ENCODE measurements at places on chromosomes 7 and 10. TPM values are rescaled to one million over a fixed set of nuclear protein-coding genes. Genes with fewer than 3 reads are reported as not detected.

- DNase-seq: no peak
Measured at GRCh38 chr7:36208997-36209813, 56.2 kb downstream of the EEPD1 start.

GRCh38 chr10:104036069-104036384 lies 49.7 kb downstream of the COL17A1 start:
- DNase-seq: no peak

GRCh38 chr10:77552252-77552651 lies 85.4 kb downstream of the KCNMA1 start:
- no peak for DNase-seq

GRCh38 chr7:24975644-24976260 lies 4.2 kb downstream of the OSBPL3 start:
- DNase-seq: no peak

The SOSTDC1 gene
- total RNA-seq: 5.9 TPM

The CPA1 gene
- total RNA-seq: not detected

The ZNF117 gene
- total RNA-seq: 18.2 TPM

The TAF6 gene
- 54.3 TPM for total RNA-seq

Measured in vagina (tissue), 2 donors.